ENCODE measurements at places on chromosomes 1 and 21.
A peak's percentile ranks its signal among the peaks of the same experiment; 100 is the strongest.

GRCh38 chr1:97693601-97694000 is 227.2 kb downstream of the DPYD start:
- DNase-seq, result no peak

GRCh38 chr21:43194303-43195120 is 25.7 kb downstream of the CRYAA start:
- DNase-seq, result no peak

DNA sequence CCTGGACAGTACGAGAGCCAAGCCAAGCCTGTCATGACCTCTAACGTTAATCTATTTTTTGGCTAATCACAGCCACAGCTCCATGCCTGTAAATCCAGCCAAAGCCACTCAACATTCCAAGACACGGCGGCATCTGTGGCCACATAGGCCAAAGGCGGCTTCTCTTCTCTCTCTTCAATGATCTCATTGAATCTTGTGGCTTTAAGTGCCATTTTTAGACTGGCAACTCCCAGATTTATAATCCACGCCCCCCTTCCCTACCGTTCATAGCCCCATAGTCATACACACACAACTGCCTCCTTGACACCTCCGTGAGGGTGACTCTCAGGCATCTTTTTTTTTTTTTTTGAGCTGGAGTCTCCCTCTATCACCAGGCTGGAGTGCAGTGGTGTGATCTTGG is 5.7 kb upstream of the SELENON start:
- no peak for DNase-seq

GRCh38 chr1:166844791-166845190 is 5.5 kb downstream of the POGK start:
- no peak for DNase-seq

- DNase-seq, result no peak
Observed at GRCh38 chr21:35266546-35266945, 217.4 kb upstream of the RUNX1 start.

DNA sequence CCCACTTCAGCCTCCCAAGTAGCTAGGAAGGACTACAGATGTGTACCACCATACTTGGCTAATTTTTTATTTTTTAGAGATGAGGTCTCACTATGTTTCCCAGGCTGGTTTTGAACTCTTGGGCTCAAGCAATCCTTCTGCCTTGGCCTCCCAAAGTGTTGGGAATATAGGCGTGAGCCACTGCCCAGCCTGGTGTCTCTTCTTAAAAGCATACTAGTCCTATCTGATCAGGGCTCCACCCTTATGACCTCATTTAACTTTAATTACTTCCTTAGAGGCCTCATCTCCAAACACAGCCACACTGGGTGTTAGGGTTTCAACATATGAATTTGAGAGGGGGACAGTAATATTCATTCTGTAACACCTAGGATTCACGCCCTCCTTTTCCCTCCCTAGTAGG is 130.9 kb downstream of the GLIS1 start:
- DNase-seq, result no peak

DNA sequence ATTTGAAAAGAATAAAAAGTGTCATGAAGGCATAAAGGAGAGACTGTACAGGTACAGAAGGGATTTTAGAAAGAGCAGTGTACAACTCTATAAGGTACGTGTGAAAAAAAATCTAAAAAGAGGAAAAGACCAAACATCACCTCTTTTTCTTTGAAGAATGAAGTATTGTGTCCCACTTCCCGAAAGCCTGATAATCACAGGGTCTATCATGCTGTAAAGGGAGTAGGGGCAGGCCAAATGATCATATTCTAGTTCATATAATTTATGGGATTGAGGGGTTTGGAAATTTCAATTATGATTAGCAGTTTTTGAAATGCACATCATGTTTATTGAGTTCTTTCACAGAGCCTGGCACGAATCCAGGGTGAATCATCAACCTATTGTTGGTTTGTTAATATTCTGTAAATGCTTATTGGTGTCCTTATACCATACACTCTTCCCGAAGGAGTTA is 910 bp upstream of the RERE start:
- no peak for DNase-seq

DNA sequence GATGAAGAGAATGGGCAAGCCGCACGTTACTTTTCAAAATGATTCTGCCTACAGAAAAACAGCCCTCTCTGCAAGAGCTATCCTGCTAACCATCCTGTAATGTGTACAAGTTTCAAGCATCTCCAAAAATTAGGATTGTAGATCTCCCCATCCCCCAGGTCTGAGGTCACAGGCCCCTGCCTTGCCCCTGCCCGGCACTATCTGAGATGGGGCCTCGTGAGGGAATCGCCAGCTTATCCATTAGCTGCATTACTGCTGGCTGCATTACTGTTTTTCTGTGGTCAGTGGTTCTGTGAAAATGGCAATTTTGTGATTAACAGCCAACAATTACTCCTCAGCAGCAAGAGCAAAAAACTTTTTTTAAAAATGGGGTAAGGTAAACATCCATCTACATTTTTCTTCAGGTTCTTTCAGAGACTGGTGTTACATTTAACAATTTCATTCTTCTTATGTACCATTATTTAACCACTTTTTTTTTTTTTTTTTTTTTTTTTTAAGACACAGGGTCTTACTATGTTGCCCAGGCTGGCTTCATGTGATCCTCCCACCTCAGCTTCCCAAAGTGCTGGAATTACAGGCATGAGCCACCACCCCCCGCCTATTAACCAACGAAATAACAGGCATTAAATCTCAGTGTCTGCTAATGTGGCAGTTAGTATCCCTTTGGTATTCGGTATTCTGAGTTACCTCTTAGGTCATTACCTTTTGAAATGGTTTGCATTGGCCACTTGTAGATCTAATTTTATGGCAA is 83.8 kb downstream of the MRPL37 start:
- no peak for DNase-seq

GRCh38 chr1:174968750-174969244 is 30.9 kb upstream of the CACYBP start:
- DNase-seq, result no peak

GRCh38 chr1:74091371-74091770 is 106.6 kb downstream of the LRRIQ3 start:
- DNase-seq, result no peak

- no peak for DNase-seq
Observed at GRCh38 chr1:194076646-194077045, 890.2 kb upstream of the B3GALT2 start.

- DNase-seq, result no peak
Observed at GRCh38 chr1:104574620-104575019, 824.9 kb downstream of the AMY1C start.

GRCh38 chr1:170562646-170563338 is 30.8 kb downstream of the GORAB start:
- no peak for DNase-seq

GRCh38 chr21:36419996-36420395 is 34.8 kb downstream of the CHAF1B start:
- no peak for DNase-seq

DNA sequence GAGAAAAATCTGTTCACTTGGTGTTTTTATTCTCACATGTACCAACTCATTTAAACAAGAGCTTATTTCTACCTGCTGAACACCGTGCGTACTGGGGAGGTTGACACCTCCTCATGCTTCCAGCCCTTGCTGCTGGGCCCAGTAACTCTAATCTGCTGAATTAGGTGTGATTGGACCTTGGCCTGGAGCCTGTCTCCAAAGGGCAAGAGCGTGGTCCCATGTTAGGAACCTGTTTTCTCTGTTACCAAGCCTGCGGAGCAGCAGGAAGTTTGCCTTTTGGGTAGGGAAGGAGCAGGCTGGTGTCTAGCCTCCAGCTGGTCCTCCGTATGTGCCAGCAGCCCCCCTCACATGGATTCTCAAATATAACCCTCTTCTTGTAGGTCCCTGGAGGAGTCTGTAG is 10.9 kb upstream of the SLC27A3 start:
- no peak for DNase-seq

GRCh38 chr1:172394811-172395210 is 25.7 kb upstream of the C1orf105 start:
- no peak for DNase-seq

- DNase-seq, result no peak
Observed at GRCh38 chr1:179781962-179782361, 38.9 kb downstream of the FAM163A start.

- DNase-seq, result no peak
Observed at GRCh38 chr1:15452866-15453571, 3.5 kb upstream of the CELA2A start.

DNA sequence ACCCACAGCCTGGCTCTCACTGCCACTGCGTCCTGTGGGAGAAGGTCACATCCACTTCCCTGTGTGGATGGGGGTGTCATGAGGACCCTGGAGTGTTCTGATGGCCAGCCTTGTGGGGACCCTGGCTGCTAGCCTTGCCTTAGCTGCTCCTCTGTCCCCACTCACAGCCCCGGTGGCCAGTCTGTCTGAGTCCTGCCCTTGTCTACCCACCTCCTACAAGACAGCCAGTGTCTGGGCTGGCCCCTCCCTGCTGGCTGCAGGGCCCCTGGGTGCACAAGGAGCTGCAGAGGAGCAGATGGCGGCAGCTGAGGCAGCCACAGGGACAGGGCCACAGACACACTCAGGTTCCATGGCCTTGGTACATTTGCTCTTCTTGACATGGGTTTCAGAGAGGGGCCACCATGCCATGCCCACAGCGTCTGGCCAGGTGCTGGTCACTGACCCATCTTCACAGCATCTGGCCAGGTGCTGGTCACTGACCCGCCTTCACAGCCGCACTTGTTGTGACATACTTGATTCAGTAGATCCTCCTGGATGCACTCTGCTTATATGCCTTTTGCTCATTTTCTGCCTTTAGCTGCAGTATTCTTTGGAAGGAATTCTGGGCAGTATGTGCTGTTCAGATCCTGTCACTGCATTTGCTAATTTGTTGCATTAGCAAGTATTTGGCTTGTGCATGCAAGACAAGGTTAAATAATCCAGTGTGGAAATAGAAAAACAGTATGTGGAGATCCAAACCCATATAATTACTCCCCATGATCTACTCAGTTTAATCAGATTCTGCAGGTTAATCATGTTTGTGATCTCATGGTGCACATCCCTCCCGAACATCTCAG is 157.8 kb downstream of the PCBP3 start:
- DNase-seq, result peak; percentile 5

DNA sequence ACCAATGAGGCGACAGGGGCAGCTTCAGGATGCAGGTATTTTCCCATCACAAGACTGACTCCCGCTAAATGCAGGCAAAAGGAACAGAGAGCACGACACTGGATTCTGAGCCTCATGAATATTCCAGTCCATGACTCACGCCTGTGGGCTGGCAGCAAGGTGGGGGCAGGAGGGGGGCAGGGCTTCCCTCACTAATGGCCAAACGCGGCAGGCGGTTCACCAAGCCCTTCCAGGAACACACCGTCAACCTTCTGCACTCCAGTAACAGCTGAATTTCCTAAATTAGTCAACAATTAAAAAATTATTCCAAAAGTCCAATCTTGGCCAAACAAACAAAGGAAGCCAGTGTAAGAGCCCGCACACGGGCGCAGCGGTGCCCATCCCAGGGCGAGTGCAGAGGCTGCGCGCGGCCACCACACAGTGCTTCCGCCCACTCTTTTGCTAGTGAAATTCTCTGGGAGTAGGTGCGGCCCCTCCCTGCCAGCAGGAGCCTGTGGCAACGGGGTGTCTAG is 12.5 kb upstream of the GPR153 start:
- DNase-seq, result no peak

GRCh38 chr1:117188816-117189437 is 21.8 kb downstream of the VTCN1 start:
- no peak for DNase-seq

- no peak for DNase-seq
Observed at GRCh38 chr21:42426424-42426823, 22.7 kb downstream of the UBASH3A start.

DNA sequence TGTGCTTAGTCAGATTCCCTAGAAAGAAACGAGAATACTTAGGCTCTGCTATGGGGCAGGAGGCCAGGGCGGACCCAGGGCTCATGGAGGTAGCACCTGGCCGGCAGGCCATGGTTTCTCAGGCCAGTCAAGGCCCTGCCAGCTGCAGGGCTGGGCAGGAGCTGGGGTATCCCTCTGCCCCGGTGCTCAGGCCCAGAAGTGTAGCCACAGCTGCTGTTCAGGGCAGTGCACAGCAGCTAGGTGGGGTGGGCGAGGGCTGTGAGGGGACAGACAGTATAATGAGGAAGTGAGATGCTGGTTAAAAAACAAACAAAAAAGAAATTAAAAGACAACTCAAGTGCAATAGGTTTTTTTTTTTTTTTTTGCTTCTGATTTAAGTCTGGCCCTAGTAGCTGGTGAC is 34.0 kb upstream of the EDN2 start:
- no peak for DNase-seq

GRCh38 chr1:1360506-1361169 is 2.3 kb upstream of the MXRA8 start:
- no peak for DNase-seq

DNA sequence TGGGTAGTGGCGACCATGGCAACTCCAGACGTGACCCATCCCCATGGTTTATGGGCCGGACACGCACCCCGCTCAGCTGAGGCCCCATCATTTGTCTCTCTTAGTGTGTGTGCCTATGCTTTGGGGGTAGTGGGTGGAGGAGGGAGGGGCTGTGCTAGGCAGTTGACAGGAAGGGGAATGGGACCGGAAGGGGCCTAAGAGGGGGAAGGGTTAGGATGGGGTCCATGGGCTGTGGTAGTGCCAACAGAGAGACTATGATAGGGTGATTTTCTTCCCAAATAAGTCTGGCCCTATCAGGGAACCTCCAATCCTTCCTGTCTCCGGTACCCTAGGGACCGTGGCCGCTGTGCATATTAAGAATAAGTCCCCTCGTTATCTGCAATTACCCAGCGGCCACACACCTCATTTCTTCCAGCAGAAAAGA is 9.9 kb downstream of the DMAP1 start:
- DNase-seq, result no peak

- no peak for DNase-seq
Observed at GRCh38 chr1:214859647-214860046, 222.9 kb upstream of the KCNK2 start.

DNA sequence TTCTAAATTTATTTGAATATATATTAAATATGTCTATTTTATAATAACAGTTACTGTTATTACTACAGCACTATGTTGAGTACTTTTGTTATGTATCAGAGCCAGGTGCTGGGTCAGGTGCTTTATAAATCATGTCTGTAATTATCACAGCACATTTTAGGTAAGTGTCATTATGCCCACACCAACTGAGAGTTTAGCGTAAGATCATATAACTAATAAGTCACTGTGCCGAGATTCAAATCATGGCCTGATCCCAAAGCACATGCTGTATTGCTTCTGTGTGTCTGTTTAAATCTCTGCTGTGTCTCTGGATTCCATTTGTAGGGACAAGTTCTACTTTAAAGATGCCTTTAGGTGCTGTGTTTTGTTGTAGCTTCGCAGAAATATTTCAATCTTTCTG is 1.9 kb downstream of the GPSM2 start:
- no peak for DNase-seq

- no peak for DNase-seq
Observed at GRCh38 chr21:43868461-43868860, 3.4 kb downstream of the AGPAT3 start.

- no peak for DNase-seq
Observed at GRCh38 chr21:14541841-14542490, 4.1 kb downstream of the SAMSN1 start.

GRCh38 chr1:228457017-228457395 is 30.2 kb upstream of the RNF187 start:
- no peak for DNase-seq

GRCh38 chr1:109595531-109595930 is 23.9 kb downstream of the GNAT2 start:
- DNase-seq, result no peak

- DNase-seq, result no peak
Observed at GRCh38 chr1:214568328-214568727, 16.9 kb upstream of the PTPN14 start.

- no peak for DNase-seq
Observed at GRCh38 chr1:145952903-145953302, 4.9 kb downstream of the LIX1L start.

All from cerebellar nuclear complex (tissue), 1 donor.